NCI-H226 (cell line): ENCODE measurements at places on chromosomes 1 and 21.

DNA sequence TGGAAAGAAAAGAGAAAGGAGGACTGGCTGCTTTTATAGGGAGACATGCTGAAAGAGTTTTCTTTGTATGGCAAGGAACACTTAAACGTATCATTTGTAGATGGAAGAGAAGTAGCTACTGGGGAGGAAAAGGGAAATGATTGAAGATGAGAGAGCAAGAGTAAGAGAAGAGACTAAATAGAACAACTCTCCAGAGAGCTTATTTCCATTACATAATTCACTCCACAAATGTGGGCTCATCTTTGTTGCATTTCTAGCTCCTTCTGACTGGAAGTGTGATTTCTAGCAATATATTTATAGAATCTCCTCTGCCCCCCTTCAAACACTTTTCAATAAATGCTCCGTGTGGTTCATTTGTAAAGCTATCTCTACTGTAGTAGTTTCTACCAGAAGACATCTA is 71.0 kb downstream of the ST6GALNAC5 start:
- no peak for DNase-seq

- DNase-seq = peak; percentile 82
These were observed 29.9 kb upstream of the CAMSAP2 start for GRCh38 chr1:200708769-200709168.

DNA sequence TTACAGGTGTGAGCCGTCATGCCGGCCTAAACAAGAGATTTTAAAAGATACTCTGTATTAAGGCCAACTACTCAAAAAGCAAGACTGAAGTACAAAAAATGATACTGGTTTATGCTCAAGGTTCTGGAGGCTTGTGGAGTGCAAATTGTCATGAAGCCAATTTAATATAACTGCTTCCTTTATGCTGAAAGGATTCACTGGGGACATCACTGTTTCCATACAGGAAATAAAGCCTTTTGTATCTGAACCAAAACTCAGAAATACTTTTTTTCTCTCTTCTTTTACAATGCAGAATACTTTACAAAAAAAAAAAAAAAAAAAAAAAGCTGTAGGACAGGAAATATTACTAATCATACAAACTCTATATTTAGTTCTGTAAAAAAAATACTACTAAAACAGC is 55.5 kb upstream of the CNN3 start:
- no peak for DNase-seq

- DNase-seq = no peak
These were observed 880 bp upstream of the MTF2 start for GRCh38 chr1:93078203-93078602.

- no peak for DNase-seq
These were observed 40.6 kb downstream of the AHCTF1 start for GRCh38 chr1:246891105-246891504.

DNA sequence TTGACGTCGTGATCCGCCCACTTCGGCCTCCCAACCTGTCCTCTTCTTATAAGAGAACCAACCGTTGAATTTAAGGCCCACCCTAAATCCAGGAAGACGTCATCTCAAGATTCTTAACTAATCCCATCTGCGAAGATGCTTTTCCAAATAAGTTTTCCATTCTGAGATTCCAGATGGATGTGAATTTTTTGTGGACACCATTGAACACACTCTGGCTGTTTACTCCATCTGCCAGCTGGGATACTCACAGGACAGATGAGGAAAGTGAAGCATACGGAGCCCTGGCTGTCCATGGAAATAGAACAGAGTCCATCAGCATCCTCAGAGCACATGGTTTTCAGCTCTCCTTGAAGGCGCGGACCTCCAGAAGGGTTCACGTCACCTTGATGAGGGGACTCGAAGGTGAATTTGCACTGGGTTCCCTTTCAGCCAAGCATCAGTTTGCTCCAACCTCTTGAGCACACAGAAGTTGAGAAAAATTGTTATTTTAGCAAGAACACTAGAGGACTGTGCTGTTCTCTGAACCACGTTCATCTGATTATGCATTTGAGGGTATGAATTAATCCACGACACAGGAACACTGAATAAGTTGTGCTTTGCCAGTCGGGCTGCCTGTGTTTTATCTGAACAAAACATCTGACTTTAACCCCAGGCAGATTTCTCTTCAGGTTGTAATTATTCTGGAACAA is 68.6 kb downstream of the KAZN start:
- no peak for DNase-seq

DNA sequence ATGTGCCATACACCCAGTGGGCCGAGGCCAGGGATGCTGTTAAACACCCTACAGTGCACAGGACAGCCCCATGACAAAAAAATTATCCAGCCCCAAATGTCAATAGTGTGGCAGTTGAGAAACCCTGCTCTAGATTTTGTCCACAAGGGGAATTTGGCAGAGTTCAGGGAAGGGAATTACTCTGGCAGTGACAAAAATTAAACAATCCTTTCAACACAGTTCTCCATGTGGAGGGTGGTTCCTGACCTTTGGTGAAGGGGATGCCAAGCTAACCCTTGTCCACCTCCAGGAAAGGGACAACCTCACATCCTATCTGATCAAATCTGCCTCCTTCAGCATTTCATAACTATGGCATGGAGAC is 28.4 kb upstream of the CD84 start:
- DNase-seq = no peak

DNA sequence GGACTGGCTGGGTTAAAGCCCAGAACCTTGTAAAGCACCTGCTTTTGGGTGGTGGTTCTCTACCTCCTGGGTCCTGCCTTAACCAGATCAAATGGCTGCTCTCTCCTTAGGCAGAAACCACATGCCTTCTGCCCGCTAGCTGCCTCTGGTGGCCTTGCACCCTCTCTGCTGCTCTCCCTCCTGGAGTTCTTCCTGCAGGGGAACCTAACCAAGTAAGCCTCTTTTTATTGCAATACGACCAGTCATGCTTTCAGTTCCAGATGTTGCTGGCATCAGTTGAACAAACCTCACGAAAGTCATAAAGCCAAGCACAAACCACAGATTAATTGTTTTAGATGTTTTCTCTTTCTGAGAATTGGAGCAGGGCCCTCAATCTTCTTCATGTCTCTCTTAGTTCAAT is 118.9 kb downstream of the GDAP2 start:
- DNase-seq = no peak

DNA sequence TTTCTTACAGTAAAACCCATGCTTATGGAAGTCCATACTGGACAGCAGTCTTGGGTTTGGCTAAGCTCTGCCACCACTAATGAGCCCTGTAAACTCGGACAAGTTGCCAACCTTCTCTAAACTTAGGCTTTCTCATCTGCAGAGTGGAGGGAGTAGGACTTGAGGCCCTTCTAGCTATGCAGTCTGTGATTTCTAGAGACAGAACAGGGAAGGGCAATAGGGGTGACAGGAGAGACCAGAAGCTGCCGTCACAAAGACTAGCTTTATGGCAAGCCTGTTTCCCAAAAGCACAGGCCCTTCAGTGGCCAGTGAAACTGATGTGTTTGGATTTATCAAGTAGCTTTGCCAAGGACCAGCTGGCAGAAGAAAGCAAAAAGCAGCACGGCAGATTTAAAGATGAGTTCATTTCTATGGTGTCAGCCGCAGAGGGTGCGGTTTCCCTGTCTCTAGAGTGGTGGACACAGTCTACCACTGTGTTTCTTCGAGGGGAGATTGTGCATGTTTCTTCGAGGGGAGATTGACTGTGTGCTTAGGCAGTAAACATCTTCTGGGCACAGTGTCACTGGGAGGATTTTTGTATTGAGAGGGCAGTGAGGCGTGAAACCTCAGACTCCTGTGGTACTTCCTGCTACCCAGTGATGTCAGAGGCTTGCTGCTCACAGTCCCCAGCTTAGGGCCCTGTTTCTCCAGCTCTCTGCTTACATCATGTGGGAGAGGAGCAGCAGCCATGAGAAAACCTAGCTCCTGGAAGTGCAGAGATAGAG is 119.0 kb downstream of the ROR1 start:
- DNase-seq = peak; percentile 53

DNA sequence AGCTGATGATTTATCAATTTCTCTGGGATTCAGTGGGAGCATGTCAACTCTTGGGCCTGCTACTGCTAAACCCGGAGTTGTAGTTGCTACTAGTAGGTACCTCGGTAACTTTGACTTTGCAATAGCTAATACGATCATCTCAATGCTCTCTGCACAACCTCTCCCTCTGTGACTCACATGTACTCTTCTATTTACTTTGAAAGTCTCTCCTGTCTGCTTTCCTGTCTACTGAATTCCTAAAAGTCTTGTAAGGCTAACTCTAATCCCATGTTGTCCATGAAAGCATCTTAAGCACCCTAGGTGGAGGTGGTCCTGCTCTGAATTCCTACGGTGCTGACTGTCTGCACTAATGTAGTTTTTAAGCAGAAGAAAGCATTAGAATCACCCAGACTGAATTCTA is 29.3 kb downstream of the SLC9C2 start:
- DNase-seq = no peak

GRCh38 chr1:94093996-94094395 is 27.0 kb downstream of the ABCA4 start:
- DNase-seq = no peak

- no peak for DNase-seq
These were observed 9.8 kb downstream of the TNFRSF9 start for GRCh38 chr1:7930645-7931445.

DNA sequence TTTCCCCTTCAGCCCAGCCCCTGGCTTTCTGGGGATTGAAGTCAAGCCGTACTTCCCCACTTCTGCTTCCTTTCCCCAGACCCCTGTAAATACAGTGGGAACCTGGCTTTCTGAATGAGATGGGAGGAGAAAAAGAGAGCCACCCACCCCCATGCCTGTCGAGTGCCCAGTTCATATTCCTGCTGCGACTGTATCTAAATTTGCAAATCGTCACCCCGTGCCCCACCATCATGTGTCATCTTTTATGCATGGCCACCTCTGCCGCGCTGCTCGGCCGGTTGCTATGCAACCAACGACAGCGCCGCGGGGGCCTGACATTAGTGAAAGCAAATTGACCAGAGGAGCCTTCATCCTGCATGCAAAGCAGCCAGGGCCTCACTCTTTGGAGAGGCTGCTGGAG is 143.0 kb downstream of the ELAVL4 start:
- no peak for DNase-seq

- no peak for DNase-seq
These were observed 52.4 kb downstream of the AK4 start for GRCh38 chr1:65200411-65200810.
